HFFc6 (cell line): ENCODE measurements at places on chromosomes 3 and 15. TPM values are rescaled to one million over a fixed set of nuclear protein-coding genes. Genes with fewer than 3 reads are reported as not detected.

The SLC25A20 gene
- total RNA-seq: 22.2 to 28.1 TPM (median 26.9 TPM) in 3 replicates

DNA sequence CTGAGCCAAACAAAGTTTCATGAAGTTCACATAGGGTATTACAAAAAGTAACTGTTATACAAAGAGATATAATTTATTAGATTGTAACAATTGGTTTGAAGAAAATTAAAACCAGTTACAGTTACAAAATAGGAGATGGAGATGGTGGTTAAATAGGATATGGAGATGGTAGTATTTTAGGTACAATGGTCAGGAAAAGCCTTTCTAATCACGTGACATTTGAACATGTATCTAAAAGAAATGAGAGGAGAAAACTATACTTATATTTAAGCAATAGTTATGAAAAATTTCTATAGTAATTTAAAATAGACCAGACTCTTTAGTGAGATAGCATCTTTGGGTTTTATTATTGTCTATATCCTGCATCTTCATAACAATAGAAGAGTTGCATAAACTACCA lies 312.9 kb downstream of the RBMS3 start:
- H3K27me3 ChIP-seq: no peaks in the 10 kb centered on the region
- no peak overlapping the region for H3K4me3 ChIP-seq
- peaks cover 14% of the 10 kb centered on the region; the same call in 1 of the 2 replicates for H3K36me3 ChIP-seq
- no peak overlapping the region for H3K27ac ChIP-seq

GRCh38 chr15:80931721-80932512 lies 57.7 kb downstream of the MESD start:
- no peak overlapping the region for H3K27ac ChIP-seq
- H3K27me3 ChIP-seq: peaks cover 13% of the 10 kb centered on the region
- DNase-seq: no peak
- H3K4me3 ChIP-seq: no peak overlapping the region
- peaks cover 48% of the 10 kb centered on the region for H3K4me1 ChIP-seq

DNA sequence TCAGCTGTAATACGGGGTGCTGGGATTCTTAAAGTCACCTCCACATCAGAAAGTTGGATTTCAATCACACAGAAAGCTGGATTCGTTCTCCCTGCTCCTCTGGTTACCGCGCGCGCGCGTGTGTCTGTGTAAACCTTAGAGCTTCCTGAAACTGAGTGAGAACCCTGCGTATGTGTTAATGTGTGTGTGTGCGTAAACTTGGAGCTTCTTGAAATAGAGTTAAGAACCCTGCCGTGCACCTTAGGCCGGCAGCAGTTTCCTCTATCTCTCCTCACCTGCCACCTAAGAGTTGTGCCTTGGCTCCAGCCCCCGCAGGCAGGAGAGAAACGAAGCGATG lies 531 bp downstream of the LZTFL1 start:
- H3K27ac ChIP-seq: peak overlapping the region; percentile 96
- peak; percentile 19 for DNase-seq
- peaks cover 14% of the 10 kb centered on the region for H3K4me1 ChIP-seq
- peak overlapping the region; percentile 92 for H3K4me3 ChIP-seq
- H3K36me3 ChIP-seq: no peaks in the 10 kb centered on the region

DNA sequence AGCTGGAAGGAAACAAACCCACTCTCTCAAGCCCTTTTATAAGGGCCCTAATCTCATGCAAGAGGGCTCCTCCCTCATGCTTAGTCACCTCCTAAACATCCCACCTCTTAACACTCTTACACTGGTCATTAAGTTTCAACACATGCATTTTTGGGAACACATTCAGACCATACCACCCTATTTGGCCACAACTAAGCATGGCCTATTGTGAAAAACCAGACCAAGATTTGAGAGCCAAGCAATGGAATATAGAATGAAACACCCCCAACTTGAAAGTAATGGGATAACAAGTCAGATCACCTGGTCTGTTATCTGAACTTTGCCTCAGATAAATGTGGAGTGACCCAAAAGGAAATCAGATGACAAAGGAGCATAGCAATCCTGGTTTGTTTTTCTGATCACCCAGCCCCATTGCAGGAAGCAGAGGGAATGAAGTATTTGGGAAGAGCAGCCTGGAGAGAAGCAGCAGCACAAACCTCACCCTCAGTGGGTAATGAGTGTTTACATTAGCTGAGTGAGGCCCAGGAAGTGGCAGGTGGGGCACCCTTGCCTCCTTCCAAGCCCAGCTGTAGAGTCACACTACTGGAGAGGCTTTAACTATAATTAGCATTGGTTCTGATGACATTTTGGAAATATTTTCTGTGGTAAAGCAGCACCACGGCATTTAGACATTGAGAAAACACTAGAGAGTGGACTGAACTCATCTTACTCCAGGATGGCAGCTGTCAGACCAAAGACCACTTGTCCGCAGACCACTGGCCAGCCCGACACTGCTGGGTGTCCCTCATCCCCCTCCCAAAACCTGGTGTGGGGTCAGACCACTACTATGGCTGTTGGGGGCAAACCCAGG lies 48.8 kb upstream of the PRTG start:
- H3K4me3 ChIP-seq: no peak overlapping the region
- peaks cover 13% of the 10 kb centered on the region for H3K4me1 ChIP-seq
- H3K27ac ChIP-seq: no peak overlapping the region
- no peaks in the 10 kb centered on the region for H3K36me3 ChIP-seq

The MEIS2 gene
- 31.8 to 39.2 TPM (median 35.3 TPM) in 3 replicates for total RNA-seq

DNA sequence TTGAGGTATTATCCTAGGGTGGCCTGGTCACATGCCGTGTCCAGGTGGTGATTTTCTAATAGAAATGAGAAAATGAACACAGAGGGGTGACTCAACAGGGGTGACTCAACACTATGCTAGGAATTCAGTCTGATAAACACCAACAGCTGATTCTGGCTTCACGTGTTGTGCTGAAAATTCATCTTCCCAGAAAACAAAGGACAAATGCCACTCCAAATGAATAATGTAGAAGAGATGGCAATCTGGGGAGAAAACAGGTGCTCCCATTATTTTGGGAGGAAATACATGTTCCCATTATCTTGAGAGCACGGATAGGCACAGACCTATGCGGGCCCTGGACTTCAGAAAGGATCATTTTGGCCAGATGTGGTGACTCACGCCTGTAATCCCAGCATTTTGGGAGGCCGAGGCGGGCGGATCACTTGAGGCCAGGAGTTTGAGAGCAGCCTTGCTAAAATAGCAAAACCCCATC lies 101.2 kb upstream of the MEX3B start:
- peaks cover 2% of the 10 kb centered on the region; the same call in 1 of the 2 replicates for H3K27me3 ChIP-seq
- peak overlapping the region; percentile 88 for H3K27ac ChIP-seq
- H3K4me1 ChIP-seq: peaks cover 38% of the 10 kb centered on the region
- DNase-seq: peak; percentile 78
- peaks cover 15% of the 10 kb centered on the region for H3K36me3 ChIP-seq

GRCh38 chr15:34436126-34436955 lies 1.3 kb downstream of the GOLGA8A start:
- no peaks in the 10 kb centered on the region; the same call in 1 of the 2 replicates for H3K4me1 ChIP-seq
- no peak for DNase-seq
- no peak overlapping the region for H3K27ac ChIP-seq
- peaks cover 36% of the 10 kb centered on the region for H3K27me3 ChIP-seq
- H3K4me3 ChIP-seq: peak overlapping the region; percentile 34; the same call in 1 of the 2 replicates

DNA sequence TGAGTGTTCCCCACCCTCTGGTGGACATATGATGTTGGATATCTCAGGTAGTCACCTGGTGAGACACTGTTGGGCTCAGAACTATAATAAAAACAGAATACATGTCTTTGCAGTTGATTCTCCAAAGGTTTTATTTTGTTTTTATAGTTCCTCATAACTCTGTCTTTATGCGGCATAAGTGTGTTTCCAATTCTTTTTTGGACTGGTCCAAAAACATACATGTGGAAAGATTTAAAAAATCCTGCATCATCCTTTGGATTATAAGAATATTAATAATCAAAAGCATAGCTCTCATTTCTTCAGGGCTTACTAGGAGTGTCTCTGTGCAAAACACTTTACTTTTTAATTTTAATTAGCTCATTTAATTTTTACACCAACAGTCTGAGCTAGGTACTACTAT lies 71.0 kb upstream of the ANKRD34C start:
- H3K4me1 ChIP-seq: no peaks in the 10 kb centered on the region
- H3K27me3 ChIP-seq: peaks cover 8% of the 10 kb centered on the region; the same call in 1 of the 2 replicates
- no peaks in the 10 kb centered on the region for H3K36me3 ChIP-seq
- no peak overlapping the region for H3K4me3 ChIP-seq
- DNase-seq: no peak

The CHRNA7 gene
- total RNA-seq: not detected in 3 replicates

- no peak for DNase-seq
- H3K4me1 ChIP-seq: peaks cover 56% of the 10 kb centered on the region
- H3K4me3 ChIP-seq: peak overlapping the region; percentile 67; the same call in 1 of the 2 replicates
- no peaks in the 10 kb centered on the region for H3K27me3 ChIP-seq
- H3K27ac ChIP-seq: peak overlapping the region; percentile 97
Measured at GRCh38 chr15:52652286-52652685, 26.9 kb downstream of the ATOSA start.

The IL16 gene
- not detected in 3 replicates for total RNA-seq
